ENCODE measurements at places on chromosomes 3 and 15.

GRCh38 chr3:125679258-125679657 is 84.0 kb upstream of the OSBPL11 start:
- DNase-seq, result no peak

DNA sequence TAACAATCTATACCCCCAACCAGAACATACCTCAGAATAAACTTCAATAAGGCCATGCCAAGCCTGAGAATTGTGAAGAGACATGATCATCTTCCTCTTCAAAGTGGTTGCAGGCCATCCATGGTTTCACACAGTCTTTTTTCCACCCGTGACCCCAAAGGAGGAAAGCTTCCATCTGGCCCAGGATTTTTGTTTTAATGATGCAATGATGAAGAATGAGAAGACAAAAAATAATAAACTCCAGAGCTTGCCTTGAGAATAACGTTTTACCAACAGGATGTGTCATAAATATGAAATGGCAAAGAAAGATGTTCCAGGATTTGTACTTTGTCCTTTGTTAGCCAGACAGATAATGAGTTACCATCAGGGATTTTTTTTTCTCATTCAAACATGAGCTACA is 201.9 kb downstream of the WNT5A start:
- no peak for DNase-seq

DNA sequence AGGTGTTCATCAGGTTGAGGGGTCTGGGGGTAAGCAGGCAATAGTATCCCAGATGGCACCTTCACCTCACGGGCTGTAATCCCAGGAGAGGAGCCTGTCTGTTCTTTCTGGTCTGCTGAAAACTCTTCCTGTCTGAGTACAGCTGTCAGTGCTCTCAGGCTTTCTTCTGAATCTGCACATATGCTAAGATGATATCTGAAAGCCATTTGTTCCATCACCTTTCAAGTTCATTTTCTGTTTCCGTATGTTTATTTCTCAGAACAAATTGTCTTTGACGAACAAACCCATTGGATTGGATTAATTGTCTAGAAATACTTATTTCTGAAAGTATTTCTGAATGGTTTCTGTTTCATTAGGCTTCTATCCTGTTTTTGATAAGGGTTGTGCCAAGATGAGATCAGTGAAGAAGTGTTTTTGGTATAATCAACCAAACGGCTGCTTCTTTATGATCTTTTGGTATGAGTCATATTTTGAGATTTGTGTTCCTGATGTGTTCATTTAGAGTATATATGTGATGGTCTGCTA is 13.3 kb downstream of the ZNF592 start:
- no peak for DNase-seq

- DNase-seq, result no peak
Measured at GRCh38 chr3:18097473-18097872, 327.7 kb downstream of the SATB1 start.

GRCh38 chr15:61753018-61753710 is 307.1 kb downstream of the VPS13C start:
- no peak for DNase-seq

- DNase-seq, result no peak
Measured at GRCh38 chr3:13484851-13485590, 4.9 kb downstream of the HDAC11 start.

- DNase-seq, result no peak
Measured at GRCh38 chr15:98120561-98120960, 160.1 kb downstream of the ARRDC4 start.

GRCh38 chr3:195101001-195101583 is 169.9 kb downstream of the XXYLT1 start:
- no peak for DNase-seq

- no peak for DNase-seq
Measured at GRCh38 chr3:82736696-82737277, 975.3 kb upstream of the GBE1 start.

DNA sequence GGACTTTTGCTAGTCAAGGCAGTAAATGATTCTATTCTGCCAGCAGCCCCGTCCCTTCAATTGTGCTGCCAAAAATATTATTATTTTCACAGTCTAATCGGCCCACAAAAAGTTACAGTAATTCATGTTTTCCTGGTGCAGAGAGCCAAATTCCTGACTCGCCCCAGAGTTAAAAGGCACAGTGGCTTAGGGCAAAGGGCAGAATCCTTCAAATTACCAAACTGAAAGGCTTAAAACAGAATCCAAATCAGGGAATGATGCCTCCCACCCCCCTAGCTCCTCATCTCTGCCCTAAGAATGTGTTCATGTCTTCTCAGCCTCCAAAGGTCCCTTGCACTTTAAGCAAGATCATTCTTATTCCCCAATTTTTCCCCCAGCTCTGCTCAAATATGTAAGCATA is 477.8 kb upstream of the PROK2 start:
- DNase-seq, result no peak

DNA sequence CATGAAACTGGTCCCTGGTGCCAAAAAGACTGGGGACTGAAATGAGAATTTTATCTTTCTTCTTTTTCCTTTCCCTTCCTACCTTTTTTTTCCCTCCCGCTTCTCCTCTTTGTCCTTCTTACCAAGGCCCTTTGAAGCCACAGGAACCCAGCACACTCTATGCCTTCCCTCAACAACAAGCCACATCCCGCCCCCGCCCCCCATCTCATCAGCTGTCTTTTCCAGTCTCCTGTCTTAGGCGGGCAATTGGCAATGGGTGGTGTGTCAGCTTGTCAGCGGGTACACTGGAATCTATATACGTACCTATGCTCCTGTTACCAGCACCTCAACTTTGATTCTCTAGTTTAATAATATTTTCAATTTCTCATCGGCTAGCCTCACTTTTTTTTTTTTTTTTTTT is 56.3 kb upstream of the CHD2 start:
- DNase-seq, result no peak

GRCh38 chr15:59558851-59559250 is 52.7 kb upstream of the GCNT3 start:
- DNase-seq, result no peak

- DNase-seq, result no peak
Measured at GRCh38 chr15:78265752-78266224, 1.4 kb downstream of the DNAJA4 start.

All from pulmonary artery endothelial cell (primary cell).